ENCODE measurements at places on chromosomes 2 and 18.

- DNase-seq, result peak; percentile 90
These were observed 54.1 kb upstream of the KLF7 start for GRCh38 chr2:207219676-207220501.

- DNase-seq, result no peak
These were observed 34.4 kb upstream of the APOB start for GRCh38 chr2:21078296-21078695.

DNA sequence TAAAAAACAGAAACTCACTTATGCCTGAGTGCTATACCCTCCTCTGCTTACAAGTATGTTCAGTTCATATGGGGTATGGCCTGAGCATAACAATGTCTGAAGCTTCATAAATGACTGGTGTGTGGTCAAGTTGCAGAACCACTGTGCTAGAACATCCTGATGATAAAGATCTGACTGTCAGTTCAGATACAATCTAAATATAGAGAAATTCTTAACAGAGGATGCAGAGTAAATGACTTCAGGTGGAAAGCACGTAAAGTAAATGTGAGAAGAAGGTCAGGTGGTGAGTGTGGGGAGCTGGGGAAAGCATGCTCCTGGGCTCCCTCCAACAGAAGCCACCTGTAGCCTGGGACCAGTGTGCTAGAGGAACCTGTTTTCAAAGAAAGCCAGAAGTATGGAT is 926.2 kb downstream of the TSN start:
- no peak for DNase-seq

DNA sequence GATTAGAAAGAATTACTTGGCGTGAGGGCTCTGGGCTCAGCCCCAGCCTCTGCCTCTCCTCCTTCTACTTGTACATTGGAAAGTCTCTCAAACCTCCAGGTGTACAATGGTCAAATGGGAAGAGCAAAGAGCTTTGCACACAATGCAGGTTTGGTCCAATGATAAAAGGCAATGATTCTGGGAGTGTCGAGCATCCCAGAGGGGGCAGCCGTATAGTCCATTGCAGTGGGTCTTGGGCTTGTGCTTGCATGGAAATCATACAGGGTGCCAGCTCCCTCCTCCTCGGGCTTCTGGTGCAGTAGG is 98.0 kb upstream of the NCK2 start:
- DNase-seq, result no peak

DNA sequence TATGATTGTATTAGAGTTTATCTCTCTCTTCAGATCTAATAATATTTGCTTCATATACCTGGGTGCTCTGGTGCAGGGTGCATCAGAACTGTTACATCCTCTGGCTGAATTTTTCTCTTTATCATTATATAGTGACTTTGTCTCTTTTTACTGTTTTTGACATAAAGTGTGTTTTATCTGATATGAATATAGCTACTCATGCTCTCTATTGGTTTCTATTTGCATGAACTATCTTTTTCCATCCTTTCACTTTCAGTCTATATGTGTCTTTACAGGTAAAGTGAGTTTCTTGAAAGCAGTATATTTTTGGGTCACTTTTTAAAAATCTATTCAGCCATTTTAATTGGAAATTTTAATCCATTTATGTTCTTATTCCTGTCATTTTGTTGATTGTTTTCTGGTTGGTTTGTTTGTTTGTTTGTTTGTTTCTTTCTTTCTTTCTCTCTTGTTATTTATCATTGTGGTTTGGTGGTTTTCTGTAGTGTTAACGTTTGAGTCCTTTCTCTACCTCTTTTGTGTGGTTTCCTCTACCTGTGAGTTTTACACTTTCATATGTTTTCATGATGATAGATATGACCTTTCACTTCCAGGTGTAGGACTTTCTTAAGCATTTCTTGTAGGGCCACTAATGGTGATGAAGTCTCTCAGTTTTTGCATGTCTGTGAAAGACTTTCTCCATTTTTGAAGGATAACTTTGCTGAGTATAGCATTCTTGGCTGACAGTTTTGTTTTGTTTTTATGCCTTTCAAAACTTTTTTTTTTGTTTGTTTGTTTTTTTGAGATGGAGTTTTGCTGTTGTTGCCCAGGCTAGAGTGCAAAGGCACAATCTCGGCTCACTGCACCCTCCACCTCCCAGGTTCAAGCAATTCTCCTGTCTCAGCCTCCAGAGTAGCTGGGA is 54.9 kb downstream of the CCNT2 start:
- no peak for DNase-seq

DNA sequence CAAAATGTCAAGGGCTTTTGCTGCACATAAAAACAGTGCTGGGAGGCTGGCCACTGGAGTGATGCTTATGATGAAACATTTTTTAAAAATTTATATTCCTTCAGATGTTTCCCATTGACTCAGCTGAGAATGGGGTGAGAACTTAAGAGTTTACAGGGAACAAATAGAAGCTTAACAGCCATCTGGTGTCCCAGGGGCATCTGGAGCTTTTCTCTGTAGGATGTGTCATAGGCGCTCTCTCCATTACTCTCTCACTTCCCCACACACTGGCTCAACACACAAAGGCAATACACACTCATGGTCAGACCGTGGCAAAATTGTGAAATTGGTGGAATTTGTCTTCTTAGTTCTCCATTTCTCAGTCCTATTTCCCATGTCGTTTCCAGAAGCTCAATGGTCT is 783.1 kb upstream of the LRRTM1 start:
- no peak for DNase-seq

DNA sequence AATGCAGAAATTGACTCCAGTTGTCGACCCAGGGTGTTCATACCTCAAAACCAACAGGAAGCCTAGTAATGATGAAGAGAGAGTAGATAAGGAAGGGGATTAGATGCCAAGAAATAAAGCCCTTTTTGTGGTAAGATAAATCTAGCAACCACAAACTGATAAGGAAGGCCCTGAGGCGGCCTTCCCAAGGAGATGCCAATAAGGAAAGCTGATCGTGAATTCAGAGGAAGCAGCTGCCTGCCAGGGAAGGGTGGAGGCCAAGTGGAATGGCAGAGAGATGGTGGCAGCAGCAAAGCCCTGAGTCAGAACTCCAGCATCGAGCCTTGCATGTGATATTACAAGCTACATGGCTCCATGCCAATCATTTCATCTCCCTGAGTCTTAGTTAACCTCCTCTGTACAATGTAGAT is 126.3 kb downstream of the IRS1 start:
- DNase-seq, result peak; percentile 91

GRCh38 chr18:6610466-6610865 is 119.0 kb upstream of the ARHGAP28 start:
- peak; percentile 43 for DNase-seq

DNA sequence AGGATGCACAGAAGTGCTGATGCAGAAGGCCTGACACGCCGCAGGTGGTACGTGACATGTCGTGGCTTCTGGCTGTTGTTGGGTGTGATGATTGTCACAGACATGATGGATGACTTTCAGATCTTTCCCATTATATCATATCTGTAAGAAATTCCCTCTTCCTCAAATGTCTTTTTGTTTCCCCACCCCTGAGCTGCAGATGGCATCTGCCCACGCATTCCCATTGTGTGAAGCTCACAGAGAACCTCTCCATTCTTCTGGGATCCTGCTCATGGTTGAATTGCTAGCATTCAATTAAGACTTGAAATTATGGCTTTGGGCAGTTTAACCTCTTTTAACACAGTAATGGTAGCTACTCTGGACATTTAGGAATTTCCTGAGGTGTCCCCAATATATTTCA is 28.3 kb upstream of the EPHA4 start:
- no peak for DNase-seq

- no peak for DNase-seq
These were observed 262.4 kb downstream of the MTX2 start for GRCh38 chr2:176531608-176532007.

GRCh38 chr2:172561270-172561669 is 5.4 kb downstream of the PDK1 start:
- no peak for DNase-seq

DNA sequence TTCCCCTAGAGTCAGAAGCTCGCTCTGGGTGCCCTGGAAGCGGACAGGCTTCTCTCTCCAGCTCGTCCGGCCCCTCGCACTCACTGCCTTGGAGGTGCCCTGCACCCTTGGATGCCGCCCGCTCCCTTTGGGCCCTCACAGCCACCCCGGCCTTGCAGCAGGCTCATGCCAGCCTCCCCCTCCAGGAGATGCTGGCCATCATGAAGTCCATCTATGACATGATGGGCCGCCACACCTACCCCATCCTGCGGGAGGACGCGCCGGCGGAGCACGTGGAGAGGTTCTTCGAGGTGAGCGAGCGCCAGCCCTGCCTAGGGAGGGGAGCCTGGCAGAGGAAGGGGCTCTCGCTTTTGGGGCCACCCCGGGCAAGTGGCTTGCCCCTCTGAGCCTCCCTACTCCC is 20.3 kb upstream of the FAHD2A start:
- DNase-seq, result no peak

DNA sequence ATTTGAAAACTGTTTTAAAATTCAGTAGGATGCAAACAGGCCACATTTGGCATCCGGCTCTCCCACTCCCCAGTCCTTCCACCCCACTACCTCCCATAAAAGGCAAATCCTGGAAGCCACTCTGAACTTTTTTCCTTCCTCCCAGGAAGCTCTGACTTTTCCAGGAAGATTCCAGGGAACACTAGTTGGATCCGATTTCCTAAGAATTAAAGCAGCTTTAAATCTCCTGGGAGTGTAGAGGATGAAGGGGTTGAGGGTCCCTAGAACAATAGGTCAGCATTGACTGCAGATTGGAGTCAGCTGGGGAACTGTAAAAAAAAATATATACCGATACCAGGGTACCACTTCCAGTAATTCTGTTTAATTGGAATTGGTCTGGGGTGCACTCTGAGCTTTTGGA is 76.9 kb downstream of the CRIM1 start:
- DNase-seq, result no peak

- DNase-seq, result no peak
These were observed 4.1 kb downstream of the CYTIP start for GRCh38 chr2:157439824-157440186.

DNA sequence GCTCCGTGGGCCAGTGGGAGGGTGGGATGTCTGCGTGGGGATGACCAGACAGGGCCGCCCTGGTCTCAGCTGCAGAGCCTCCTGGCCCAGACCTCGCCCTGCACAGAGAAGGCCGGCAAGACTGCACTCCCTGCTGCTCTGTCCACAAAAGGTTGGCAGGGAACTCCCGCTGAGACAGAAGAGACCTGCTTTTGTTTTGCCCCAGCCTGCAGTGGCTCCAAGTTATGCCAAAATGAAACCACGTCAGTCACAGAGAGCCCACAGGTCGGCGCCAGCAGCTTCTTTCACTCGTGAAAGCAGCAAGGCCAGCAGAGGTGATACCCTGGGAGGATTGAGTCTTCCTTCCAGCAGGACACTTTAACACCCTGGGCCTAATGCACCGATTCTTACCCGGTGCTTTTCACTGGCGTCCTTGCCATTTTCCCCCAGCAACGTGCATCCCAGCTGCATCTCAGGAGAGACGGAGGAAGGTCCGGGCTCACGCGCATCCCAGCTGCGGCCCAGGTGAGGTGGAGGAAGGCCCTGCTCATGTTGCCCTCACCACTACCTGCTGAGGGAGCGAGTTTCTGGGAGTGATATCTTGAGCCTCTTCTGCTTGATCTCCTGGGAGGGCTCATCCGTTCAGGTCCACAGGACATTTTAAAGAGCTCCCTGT is 22.1 kb upstream of the CTDP1 start:
- DNase-seq, result no peak

- peak; percentile 52 for DNase-seq
These were observed 3.3 kb downstream of the PPP1R7 start for GRCh38 chr2:241153616-241154015.

- DNase-seq, result peak; percentile 86
These were observed 813.7 kb upstream of the ACVR2A start for GRCh38 chr2:147030966-147031720.

DNA sequence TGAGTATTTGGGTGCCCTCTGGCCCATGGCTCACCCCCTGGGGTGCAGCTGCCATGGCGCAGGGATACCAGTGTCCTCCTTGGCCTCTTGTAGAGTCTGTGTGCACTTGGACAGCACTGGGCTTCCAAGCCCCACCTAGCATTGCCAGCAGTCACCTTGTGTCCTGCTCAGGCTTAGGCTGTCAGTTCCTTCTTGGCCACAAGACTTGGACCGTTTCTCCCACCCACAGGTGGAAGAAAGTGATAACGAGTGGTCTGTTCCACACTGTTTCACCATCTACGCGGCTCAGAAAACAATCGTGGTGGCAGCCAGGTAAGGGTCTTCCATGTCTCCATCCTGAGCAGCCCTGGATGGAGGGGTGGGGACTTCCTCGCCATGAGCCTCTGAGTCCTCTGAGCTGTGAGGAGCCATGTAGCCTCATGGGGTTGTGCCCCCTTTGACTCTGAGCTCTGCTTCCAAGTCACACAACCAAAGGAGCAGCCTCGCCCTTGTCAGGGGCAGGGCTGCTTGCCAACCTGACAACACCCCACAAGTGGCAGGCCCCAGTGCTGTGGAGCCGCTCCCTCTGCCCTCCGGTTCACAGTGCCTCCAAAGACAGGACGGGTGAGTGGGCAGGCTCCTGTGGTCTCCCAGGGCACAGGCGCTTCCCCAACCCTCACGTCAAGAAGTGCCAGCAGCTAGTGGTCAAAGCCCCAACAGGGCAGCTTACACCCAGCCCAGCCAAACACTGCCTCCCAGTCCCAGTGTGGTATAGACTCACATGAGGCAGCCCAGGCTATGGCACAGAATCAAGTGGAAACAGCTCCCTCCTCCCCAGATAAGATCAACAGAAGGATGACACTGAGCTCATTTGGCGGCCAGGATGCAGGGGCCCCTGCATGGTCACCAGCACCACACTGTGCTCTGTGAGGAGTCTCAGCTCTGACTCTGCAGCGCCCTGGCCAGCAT is 18.4 kb downstream of the STK25 start:
- DNase-seq, result no peak

- DNase-seq, result no peak
These were observed 1669.5 kb upstream of the DDX18 start for GRCh38 chr2:116145031-116145430.

- DNase-seq, result no peak
These were observed 146.0 kb downstream of the AGAP1 start for GRCh38 chr2:235639885-235640284.

DNA sequence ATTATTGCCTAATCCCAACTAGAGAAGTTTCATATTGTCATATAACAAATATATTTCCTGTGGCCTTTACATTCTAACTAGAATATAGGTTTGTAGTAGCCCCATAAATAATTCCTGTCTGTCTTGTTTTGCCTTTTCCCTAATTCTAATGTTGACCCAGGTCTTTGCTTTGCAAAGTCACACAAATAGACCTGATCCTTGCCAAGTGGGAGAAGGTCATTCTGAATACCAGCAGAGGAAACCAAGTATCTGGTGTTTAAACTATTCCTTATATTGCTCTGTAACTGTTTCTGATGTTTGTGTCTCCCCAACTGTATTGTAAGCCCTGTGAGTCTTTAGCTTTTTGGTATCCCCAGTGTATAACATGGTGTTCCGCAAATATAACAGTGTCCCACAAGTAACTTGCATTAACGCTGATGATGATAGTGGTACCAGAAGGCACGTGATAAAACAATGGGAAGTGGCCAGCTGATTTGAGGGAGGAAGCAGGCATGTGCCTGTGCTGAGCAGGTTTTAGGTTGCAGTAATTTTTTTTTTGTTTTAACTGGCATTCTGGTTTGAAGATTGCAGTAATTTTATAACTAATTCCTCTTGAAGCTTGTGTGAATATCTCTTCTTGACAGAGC is 11.1 kb downstream of the HADHB start:
- no peak for DNase-seq

GRCh38 chr2:118443596-118443995 is 355.3 kb downstream of the INSIG2 start:
- DNase-seq, result peak; percentile 68
